ENCODE measurements at places on chromosomes 5 and 9.

GRCh38 chr5:87777877-87778276 is 365.1 kb upstream of the CCNH start:
- no peak for DNase-seq

- DNase-seq, result no peak
Measured at GRCh38 chr5:153552886-153553285, 62.4 kb downstream of the GRIA1 start.

DNA sequence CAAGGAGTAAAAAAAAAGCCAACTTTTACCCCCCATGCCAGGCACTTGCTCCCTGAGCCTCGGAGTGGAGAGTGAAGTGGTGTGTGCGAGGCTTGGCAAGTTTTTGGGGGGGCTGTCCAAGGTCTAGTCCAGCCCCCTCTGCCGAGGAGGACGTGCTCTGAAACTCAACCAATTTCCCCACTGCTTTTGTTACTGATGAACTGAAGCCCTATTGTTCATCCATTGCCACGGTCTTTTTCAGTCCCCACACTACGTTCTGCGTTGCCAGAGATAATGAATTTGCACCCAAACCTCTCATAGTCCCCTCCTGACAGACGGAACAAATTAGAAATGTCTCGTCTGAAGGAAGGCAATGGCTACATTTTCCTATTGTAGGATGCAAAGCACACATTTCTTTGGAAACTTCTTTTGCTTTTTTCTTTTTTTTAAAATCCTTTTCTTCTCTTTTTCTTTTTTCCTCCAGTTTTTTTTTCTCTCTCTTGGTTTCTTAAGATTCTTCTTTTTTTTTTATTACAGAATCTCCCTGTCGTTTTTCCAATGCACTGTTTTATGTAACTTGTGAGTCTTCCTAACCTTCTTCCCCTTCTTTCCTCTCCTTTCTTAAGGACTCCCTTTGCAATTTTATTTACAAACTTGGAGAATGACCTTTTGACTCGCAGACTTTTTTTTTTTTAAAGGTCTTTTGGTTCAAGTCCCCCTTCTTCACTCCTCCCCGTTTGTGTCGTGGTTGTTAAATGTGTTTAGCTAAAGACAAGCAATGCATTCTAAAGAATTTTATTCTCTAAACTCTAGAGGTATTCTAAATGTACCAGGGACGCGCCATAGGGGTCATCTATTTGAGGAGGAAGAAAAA is 209.5 kb downstream of the MEF2C start:
- DNase-seq, result no peak

DNA sequence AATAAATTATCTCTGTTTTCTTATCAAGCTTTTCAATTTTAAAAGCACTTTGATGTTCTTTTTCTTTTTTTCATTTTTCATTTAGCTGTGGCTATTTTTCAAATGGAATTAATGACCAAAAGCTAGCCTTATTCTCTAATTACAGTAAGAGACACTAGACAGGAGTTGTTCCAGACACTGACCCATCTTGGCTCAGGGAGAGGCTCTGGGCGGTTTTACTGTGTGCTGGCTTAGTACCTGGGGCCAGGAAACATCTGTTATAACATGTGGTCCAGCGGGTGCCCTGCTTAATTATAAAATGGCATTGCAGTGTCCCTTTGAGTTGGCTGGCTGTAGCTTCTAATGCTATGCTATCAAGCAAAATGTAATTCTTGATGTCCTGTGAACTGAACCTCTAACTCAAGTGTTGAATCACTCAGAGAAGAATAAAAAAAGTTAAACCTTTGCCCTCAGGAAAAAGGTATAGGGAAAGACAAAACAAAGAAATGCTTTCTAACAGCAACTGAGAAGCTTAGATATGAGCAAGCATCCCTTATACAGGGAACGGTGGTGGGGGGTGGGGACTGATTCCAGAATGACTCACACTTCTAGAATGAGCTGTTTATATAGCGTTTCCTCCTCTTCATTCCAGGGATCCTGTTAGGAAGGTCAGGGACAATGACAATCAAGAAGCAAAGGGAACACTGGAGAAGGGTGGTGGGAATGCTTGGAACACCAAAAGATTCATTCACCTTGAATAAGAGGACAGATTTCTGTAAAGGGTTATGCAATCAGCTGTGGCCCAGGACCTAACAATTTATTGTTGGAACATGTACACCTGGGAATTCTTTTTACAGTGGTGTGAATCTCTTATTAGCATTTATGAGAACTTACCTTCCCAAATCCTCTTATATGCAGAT is 58.7 kb upstream of the NFIB start:
- no peak for DNase-seq

DNA sequence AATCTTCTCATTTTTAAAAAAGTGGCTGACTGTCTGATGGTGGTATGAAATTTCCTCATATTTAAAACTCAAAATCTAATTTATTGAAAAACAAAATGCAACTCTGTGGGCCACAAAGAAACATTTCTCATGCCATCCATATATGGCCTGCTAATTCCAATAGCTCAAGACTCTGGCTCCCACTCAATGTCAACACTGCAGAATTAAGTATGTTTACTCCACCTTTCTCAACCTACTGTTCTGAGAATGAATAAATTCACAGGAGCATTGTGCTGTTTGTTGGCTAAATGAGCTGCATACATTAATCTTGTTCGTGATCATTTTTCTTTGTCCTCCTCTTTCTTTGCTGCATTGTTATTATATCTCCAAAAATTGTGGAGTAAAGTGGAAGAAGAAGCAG is 79.5 kb upstream of the GABRG2 start:
- no peak for DNase-seq

DNA sequence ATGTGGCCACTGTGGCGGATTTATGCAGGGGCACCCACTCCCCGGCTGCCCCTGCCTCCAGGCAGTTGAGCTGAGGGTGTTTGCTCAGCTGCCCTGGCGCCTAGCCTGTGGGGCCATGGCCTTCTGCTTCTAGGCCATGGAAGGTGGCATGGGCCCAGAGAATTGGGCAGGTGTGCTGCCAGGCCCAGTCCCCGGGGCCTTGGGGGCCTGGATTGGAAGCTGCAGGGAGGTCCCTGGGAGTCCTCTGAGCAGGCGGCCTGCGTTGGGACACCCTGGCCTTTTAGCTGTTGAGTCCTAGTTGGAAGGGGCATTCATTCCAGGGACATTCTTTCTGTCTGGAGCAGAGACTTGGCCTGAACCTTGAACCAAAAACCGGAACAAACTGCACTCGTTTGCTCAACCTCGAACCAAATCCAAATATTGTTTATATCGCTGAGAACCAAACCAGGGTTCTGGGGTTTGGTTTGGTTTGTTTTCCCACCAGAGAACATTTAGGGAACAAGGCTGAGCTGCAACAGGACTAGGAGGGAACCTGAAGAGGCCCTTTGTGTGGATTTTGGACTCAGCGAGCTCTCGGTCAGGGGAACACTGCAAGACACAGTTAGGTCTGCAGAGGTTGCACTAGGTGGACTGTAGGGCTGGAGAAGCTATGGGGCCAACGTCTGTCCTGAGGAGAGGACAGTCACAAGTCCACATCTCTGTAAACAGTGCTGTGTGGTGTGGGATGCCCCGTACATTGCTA is 116.8 kb downstream of the BOD1 start:
- DNase-seq, result no peak

DNA sequence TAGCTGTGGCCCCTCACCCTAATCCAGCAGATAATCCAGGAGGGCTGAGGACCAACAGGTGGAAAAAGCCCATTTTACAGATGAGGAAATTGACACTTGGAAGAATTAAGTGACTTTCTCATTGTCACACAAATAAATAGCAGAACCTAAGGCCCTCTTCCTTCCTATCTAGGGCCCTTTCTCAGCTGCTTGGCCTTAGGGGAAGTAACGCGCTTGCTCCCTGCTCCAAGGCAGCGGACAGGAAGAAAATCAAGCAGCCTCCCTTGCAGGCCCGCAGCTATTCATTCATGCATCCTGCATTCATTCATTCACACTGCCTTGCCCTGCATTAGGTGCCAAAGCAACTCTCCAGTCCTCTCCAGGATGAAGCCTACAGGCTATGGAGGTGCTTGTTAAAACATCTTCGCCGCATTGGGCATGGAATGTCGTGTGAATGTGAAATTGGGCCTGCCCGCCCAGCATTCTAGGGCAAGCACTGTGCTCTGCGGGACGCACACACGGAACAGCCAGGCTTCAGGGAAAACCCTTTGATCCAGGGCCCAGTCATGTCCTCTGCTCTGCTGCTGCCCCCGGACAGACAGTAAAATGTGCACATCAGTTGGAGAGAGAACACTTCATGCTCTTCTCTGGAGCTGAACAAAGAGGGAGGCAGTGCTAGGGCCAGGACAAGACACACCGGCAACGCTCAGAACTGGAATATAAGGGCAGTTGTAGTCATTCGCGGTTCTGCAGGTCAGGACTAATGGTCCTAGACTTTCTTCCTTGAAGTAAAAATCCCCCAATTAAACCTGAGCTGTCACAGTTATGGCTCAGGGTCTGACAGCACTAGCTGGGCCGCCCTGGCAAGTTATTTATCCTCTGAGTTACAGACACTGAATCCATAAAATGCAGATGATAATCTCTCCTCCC is 166.0 kb downstream of the COL23A1 start:
- DNase-seq, result no peak

DNA sequence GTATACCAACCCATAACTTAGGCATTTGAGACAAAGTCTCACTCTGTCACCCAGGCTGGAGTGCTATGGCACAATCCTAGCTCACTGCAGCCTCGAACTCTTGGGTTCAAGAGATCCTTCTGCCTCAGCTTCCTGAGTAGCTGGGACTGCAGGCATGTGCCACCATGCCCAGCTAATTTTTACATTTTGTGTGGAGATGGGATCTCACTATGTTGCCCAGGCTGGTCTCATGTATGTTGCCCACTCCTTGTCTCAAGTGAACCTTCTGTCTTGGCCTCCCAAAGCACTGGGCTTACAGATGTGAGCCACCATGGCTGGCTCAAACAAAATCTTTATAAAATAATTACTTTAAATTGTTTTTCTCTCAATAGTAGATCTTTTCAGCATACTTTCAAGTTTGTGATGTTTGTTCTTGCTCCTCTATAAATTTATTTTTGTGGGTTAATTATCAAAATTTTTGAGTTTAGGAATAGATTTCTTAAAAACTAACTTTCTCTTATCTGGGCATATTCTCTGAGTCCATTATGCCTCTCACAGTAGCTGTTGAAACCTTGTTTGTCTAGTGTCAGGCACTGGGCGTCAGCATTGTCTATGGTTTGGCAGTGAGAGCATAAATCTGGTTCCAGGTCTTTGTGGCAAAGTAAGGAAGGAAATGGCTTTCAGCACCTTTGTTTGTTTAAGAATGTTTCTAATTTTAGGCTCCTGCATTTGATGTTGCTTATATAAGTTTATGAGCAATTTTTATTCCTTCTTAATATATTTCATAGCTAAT is 38.7 kb downstream of the NLN start:
- no peak for DNase-seq

DNA sequence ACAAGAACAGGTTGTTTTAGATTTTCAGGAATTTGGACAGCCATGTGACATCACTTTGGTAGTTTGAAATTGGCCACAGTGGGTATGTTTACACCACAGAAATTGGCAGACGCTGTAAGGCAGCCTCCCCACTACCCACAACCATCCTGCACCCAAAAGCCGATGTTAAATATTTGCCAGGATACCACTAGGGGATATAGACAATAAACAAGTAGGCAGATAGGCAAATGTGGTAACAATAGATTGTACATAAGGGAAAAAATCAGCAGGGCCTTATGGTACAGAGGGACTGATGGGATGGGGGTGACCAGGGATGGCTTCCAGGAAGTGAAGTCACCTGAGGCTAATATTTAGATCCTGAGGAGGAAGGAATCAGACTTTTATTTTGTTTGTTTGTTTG is 31.1 kb upstream of the DUSP1 start:
- DNase-seq, result no peak

- peak; percentile 23 for DNase-seq
Measured at GRCh38 chr5:61332358-61332749, 296 bp downstream of the ZSWIM6 start.

DNA sequence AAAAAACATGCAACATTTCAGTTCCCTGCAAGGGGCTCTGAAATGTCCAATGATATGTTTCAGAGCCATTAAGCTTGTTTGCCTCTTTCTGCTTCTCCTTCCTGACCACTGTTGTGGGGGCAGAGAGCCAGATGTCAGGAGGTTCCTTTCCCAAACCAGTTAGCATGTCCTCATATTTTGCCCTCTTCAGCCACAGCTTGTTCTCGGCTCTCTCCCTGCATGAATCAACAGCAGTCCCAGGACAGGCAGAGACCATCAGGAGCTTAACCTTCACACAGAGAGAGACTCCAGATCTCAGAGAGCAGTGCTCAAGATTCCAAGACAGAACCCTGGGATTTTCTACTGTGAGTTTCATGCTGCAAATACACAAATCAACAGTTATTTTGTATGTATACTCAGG is 218.5 kb downstream of the COMMD10 start:
- DNase-seq, result no peak

DNA sequence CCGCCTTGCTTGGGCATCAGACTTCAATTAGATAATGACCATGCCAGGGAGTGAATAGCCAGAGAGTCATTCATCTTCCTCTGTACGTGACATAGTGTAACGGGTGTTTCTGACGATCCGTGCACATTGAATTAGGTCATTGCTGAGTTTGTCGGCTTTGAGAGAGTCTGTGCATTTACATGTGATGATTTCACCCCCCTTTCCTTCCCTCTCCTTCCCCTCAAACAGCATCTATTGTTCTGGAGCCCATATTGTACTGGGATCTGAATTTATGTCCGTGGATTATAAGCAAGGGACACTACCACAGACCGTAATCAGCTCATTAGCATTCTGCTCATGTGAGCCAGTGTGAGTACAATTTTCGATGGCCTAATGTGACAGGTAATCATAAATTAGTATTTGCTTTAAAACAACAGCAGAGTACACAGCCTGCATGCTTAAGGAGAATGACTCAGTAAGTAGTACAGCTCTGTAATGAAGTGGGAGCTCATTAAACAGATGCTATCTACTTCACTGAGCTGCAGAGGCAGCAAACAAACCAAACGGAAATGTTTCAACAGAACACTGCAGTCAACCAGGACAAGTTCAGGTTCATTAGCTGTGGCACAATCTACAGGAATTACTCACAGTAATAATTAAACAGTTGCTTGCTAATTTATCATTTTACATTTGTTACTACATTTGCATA is 302.1 kb downstream of the CSNK1G3 start:
- DNase-seq, result peak; percentile 49

Data from germinal center (tissue), 1 donor.